ENCODE measurements at places on chromosomes 2 and 18.
A peak's percentile ranks its signal among the peaks of the same experiment; 100 is the strongest.

DNA sequence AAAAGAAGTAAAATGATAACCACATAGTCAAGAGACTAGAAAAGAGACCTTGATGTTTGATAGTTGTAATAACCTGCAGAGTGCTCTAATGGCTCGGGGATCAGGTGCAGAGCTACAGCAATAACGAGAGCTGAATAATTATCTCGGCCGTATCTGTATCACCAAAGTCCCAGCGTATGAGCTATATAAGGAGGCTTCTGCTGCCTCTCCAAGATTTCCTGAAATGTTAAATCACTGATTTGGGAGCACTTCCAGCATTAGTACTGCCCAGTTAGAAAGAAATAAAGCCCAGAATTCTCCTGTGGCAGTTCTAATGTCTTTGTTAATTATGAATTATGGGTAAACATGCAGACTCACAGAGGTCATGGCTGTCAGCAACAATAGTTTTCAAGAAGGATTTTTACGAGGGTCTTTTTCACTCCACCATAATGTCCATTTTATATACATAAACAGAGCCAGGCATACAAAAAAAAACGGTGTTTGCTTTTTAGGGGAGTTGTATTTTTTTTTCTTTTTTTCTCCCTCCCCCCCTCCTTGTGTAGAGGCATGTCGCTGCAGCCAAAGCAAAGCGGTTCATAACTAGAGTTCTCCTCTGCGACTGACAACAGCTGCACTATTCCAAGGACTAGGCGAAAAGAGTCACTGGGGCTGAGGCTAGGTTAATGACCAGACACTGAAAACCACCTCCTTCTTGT, 168.3 kb upstream of the VRK2 start:
- H3K27ac ChIP-seq = no peak overlapping the region
- no peak for DNase-seq
- H3K4me3 ChIP-seq = no peak overlapping the region
- no peaks in the 10 kb centered on the region for H3K27me3 ChIP-seq
- no peaks in the 10 kb centered on the region for H3K36me3 ChIP-seq
- no peaks in the 10 kb centered on the region for H3K4me1 ChIP-seq

DNA sequence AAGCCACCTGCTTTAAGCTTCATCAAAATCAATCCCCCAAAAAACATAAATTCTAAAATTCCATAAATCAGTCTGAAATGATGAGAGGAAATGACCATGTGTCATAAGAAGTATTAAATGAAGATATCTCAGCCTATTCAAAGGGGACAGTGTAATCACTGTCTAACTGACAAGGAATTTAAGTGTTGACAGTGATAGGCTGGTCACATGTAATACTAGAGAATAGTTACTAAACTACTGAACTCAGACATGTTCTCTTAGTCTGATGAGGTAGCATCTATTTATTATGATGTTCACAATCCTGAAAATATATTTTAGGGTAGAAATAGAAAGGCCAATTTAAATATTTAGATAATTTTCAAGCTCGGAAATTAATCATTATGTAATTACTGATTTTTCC, 216.1 kb downstream of the L3MBTL4 start:
- no peaks in the 10 kb centered on the region for H3K27me3 ChIP-seq
- H3K4me1 ChIP-seq = no peaks in the 10 kb centered on the region
- no peak overlapping the region for H3K4me3 ChIP-seq

DNA sequence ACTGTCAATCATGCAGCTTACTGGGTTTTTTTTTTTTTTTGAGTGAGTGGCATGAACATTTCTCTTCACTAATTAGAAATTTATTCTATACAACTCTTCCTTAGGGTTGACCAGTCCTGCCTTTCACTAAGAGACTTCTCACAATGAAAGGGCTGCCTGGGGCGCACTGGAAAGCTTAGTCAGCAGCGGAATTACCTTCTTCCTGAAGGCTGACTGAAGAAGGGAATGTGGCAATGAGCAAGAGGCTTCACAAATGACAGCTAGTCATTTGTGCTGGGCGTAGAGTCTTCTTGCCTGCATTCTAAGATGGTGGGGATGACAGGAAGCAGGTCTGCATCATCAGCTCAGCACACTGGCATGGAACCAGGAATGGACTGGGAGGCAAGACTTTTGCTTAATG, 15.6 kb upstream of the SCN3A start:
- no peaks in the 10 kb centered on the region for H3K27me3 ChIP-seq
- H3K4me3 ChIP-seq = no peak overlapping the region
- H3K4me1 ChIP-seq = no peaks in the 10 kb centered on the region
- H3K36me3 ChIP-seq = no peaks in the 10 kb centered on the region

DNA sequence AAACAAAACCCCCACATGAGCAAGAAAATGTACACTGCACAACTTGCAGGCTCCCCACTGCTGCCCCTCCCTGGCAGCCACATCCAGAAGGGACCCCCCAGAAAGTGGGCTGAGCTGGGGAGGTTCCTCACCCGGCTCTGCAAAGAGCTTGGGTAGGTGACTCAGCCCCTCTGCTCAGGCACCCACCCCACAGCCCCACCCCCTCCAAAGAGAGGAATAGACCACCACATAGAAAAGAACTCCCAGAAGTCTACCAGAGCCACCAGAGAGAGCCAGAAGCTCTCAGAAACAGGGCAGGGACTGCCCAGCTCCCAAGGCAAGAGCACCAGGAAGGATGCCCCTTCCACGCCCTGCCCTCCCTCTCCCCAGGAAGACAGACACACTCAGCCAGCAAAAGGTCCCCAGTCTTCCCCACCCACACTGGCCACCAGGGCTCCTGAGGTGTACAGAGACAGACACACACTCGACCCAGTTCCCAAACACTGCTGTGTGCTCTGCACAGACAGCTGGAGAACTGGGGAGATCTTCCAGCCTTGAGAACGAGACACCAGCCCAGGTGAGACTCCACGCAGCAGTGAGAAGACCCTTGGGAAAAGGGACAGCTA, 28.2 kb downstream of the BIN1 start:
- peaks cover 85% of the 10 kb centered on the region for H3K4me1 ChIP-seq
- H3K36me3 ChIP-seq = peaks cover 25% of the 10 kb centered on the region
- peak overlapping the region; percentile 98 for H3K27ac ChIP-seq
- H3K4me3 ChIP-seq = peak overlapping the region; percentile 91
- DNase-seq = no peak
- H3K27me3 ChIP-seq = no peaks in the 10 kb centered on the region

GRCh38 chr2:128597121-128597762, 278.6 kb upstream of the HS6ST1 start:
- DNase-seq = no peak
- H3K4me1 ChIP-seq = no peaks in the 10 kb centered on the region
- no peak overlapping the region for H3K27ac ChIP-seq
- peaks cover 8% of the 10 kb centered on the region for H3K27me3 ChIP-seq
- H3K36me3 ChIP-seq = no peaks in the 10 kb centered on the region
